ENCODE measurements at places on chromosomes 5 and 9.

DNA sequence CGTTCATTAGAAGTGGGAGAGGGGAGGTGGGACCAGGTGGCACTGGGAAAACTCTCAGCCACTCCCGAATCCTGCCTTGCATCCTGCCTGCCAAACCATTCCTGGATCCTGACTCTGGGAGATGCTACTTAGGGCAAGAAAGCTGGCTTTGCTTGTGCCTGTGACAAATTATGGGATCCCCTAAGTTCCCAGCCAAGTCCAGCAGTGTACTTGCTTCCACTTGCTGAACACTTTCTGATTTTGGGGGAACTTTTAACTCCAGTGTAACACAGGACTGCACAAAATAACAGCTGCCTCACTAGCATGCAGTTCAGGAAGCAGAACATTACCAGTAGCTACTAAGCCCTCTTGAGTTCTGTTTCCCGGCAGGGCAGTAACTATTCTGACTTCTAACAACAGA is 12.5 kb upstream of the NKX2-5 start:
- no peak for DNase-seq

DNA sequence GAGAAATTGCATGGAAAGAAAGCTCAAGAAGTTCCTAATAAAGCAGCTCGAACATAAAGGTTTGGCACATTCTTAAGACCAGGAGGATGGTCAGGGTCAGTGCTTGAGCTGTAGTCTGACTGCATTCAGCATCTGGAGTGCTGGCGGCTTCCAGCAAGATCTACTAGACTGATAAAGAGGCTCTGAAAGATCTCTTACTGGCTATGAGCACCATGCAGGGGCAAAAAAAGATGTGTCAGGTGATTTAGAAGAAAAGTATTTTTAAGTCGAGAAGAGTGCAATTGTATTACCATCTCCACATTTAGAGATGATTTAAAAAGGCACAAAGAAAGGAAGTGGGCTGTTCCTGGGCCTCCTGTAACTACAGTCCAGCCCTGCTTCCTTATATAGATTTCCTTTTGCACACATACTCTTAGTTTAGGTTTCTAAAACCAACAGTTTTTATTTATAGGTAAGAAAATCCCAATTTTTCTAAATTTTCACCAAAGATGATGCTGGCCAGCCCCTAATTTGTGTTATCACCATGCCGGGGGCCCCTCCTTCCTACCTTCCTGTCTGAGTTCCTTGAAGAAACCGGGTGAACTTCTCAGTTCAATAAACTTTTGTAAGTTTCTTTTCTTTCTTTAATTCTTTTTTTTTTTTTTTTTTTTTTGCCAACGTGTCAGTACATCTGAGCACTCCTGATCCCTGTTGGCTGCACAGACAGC is 65.9 kb upstream of the PLPP1 start:
- no peak for DNase-seq

- DNase-seq: no peak
These were observed 365.1 kb downstream of the ENC1 start for GRCh38 chr5:74275171-74275992.

DNA sequence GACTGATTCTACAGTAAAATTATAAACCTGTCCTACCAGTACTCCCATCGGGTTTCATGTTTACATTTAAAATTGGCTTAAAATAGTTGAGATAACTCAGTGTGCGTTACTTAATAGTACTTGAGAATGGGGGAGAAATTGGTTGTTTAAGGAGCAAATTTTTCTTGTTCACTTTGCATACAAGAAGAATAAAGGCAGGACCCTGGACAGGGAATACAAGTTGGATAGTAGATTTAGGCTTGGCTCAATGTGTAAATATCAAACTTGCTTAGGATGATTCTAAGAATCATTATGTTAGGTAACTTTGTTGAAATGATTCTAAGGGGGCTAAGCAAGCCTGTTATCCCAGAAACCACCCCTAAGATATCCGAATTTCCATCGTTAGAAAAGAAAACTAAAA is 448.4 kb upstream of the TLE4 start:
- DNase-seq: no peak

- DNase-seq: no peak
These were observed 35.0 kb downstream of the TEX10 start for GRCh38 chr9:100317706-100318105.

GRCh38 chr5:68518286-68518685 is 302.7 kb downstream of the PIK3R1 start:
- DNase-seq: no peak

DNA sequence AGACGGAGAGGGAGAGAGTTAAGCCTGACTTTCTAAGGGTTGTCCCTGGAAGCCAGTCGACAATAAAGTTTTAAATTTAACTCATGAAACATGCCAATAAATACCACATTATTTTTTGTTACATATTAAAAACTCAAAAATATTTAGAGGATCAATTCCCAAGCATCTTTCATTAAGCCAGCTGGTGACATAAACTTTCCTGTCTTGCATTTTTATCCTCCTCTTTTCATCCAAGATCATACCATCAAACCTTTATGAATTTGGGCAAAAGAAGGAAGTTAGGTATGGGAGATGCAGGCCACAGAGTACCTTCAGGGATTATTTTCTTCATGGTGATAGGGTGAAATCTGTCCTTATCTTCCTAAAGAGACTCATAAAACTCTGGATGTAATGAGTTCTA is 178.3 kb upstream of the FBXL17 start:
- no peak for DNase-seq

DNA sequence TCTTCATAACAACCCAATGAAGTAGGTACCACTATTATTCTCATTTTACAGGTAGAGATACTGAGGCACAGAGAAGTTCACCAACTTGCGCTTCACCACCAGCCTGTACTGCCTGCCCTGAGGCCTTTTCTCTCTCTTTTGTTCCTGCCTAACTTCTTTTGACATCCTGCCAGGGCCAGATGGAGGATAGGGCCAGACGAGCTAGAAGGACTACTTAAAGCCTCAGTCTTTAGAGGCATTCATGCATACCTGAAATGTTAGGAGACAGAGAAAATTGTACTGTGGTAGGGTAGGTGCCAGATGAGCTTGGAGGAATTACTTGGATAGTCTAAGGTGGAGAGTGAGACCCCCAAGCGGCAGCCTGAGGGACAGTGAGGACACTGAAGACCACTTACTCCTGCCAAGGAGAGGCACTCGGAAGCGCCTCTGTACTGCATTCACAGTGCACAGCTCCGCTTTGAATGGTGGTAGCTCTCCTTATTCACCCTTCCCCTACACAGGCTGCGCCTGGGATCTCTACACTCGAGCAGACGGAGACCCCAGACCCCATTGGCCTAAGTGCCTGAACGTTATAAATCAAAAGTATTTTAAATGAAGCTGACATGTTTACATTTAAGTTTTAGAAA is 6.2 kb upstream of the ORM1 start:
- peak; percentile 40 for DNase-seq

- no peak for DNase-seq
These were observed 70.1 kb upstream of the MAN2A1 start for GRCh38 chr5:109619606-109620005.

GRCh38 chr5:14745188-14745563 is 80.7 kb downstream of the OTULIN start:
- DNase-seq: no peak

GRCh38 chr9:133609311-133610098 is at the start of gene FAM163B:
TSS of gene FAM163B (minus strand) at chr9:133609389. CDS start at chr9:133580223, 29,166 bp downstream.
- no peak for DNase-seq
